GM10248 (cell line): ENCODE measurements at places on chromosomes 13 and 19.

DNA sequence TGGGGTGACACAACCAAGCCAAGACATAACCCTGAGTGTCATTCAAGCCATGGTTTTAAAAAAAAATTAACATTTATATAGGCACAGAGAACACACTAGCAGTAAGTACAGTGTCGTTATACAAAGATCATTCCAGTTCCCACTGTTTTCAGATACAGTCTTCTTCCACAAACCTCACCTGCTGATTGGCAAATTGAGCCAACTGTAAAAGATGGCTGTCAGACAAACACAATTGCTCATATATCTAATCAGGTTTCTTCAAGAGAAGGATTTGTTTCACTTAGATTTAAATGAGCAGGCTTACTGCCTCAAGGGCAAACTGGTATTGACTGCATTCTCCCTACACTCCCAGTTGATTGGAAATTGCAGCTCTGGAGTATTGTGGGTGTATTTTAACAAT lies 308.9 kb downstream of the RBM26 start:
- DNase-seq = no peak

DNA sequence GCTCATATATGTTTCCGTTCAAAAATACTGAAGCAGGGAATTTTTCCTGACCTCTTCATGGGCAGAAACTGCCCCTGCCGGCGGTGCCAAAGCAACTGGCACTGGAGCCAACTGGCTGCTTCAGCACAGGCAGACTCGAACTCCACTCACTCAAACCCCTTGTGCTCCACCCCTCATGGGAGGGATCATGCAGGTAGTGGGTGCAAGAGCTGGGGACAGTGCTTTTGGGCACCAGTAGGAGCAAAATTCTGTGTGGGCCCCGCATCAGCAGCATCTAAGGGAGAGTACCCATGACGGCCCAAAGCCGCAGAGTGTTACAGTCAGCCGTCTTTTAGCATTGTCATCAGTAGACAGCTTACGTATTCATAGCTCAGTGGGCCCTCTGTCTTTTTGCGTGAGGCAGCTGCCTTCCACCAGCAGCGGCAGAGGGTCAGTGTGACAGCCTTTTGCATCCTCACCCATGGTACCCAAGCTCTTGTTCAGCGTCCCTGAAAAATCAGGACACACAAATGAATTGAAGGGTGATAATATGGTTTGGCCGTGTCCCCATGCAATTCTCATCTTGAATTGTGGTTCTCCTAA lies 393.8 kb downstream of the SLITRK6 start:
- DNase-seq = no peak

DNA sequence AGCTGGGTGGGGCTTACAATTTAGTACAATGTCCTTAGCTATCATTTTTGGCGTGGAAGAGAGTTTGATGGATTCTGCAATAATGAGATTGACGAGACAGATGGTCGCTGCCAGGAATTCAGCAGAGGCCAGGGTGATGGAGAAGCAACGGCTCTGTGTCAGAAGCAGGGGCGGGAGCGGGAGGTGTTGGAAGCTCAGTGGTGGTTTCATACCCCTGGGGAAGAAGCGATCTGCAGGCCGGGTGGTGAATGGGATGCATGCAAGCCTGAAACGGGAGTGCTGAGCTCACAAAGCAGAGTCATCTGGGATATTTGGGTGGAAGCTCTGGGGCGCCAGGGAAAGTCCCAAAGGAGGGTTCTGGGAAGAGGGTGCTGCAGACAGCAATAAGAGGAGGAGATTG lies 370.8 kb downstream of the ZNF536 start:
- DNase-seq = no peak

DNA sequence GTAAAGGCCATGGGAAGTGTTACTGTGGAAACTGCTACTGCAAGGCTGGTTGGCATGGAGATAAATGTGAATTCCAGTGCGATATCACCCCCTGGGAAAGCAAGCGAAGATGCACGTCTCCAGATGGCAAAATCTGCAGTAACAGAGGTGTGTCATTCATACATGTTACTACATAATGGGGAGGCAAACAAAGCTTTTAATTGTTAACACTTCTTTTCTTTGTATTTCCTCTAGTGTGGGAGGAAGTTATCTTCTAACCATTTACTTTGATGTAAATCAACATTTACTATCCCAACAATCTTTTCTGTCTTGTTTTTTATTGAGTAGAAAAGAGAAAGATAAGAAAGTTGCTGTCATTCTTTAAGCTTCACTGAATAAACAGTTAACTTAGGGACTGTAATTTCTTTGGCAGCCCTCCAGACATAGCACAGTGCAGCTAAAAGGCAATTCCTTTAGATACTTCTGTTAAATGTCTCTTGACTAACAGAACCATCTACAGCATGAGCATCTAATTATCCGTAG lies 126.9 kb downstream of the ITGBL1 start:
- no peak for DNase-seq
